ENCODE measurements at places on chromosomes 4 and X.

- no peak for DNase-seq
These were observed 221.3 kb downstream of the IDS start for GRCh38 chrX:149283853-149284252.

DNA sequence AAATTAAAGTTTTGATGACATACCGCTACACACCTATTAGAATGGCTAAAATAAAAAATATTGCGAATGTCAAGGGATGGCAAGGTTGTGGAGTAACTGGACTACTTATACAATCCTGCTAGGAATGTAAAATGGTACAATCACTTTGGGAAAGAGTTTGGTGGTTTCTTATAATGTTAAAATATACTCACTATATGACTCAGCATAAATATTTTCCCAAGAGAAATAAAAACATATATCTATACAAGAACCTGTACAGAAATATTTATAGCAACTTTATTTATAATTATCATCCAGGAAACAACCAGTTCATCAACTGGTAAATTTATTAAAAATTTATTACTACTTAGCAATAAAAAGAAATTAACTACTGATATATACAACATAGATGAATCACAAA is 89.7 kb downstream of the SLC10A7 start:
- no peak for DNase-seq

DNA sequence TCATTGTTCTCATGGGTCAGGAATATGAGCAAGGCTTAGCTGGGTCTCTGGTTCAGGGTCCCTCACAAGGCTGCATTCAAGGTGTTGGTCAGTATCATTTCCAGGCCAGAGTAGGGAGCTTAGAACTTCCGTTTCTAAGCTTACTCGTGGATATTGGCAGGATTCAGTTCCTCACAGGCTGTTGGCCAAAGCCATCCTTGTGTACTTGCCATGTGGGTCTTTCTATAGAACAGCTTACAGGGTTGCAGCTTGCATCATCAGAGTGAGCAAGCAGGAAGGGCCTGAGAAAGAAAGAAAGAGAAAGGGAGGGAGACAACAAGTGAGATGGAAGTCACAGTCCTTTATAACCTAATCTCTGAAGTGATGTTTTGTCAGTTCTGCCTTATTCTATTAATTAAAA is 5.1 kb upstream of the LIMCH1 start:
- DNase-seq = no peak

DNA sequence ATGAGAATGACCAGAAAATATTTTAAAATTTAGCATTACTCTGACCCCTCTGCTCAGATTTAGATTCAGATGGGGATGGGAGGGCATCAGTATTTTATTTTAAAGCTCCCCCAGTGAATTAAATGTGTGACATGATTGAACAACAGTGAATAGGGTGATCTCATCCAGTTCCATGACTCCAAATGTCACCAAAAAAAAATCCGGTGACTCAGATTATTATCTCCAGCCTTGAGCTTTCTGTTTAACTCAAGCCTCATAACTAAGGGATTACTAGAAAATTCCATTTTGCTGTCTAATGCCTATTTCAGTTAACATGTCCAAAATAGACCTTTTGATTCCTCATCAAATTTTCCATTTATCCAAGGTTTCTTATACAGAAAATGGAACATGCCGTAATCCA is 121.8 kb upstream of the TMEM47 start:
- DNase-seq = peak; percentile 72

- no peak for DNase-seq
These were observed 4.0 kb downstream of the LDB2 start for GRCh38 chr4:16894406-16894805.

DNA sequence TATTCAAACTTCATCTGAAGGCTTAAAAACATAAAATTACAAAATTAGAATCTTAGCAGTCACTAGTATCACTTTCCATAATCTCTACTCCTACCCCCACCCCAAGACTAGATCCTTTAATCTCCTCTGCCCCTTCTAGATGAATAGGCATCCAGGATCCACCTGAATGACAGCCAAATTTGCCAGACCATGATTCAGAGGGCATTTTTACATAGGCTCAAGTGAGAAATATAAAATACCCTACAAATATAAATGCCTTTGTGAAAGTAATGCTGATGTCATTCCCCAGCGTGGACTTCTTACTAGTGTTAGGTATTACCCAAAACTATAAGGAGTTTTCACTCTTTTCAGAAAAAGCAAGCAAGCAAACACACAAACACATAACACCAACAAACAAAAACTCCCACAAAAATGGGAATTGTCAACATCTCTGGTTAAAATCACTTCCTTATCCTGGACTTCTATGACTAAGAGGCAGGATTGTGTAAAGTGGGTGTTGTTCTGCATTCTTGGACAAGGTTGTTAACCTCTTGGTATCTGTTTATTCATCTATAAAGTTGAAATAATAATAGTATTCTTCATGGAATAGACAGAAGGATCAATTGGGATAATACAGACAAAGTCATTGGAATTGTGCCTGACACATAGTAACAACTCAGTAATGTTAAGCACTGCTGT is 51.3 kb upstream of the TMPRSS11F start:
- DNase-seq = no peak

- no peak for DNase-seq
These were observed 136.8 kb downstream of the FAM53A start for GRCh38 chr4:1547131-1547855.

- DNase-seq = no peak
These were observed 7.5 kb downstream of the BCOR start for GRCh38 chrX:40090050-40090804.

- DNase-seq = no peak
These were observed 24.3 kb upstream of the TET2 start for GRCh38 chr4:105122350-105122749.

GRCh38 chr4:93771640-93772411 is 56.7 kb upstream of the ATOH1 start:
- DNase-seq = no peak

DNA sequence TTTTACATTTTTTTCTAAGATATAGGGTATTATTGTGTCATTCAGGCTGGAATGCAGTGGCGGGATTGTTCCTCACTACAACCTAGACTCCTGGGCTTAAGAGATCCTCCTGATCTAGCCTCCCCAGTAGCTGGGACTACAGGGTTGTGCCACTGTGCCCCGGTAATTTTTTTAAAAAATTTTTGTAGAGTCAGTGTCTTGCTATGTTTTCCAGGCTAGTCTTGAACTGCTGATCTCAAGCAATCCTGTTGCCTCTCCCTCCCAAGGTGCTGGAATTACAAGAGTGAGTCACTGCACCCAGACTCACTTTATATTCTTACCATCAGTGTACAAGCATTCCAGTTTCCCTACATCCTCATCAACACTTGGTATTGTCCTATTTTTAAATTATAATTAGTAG is 156.4 kb upstream of the GYPA start:
- no peak for DNase-seq
